ENCODE measurements at places on chromosomes 3 and 15.

DNA sequence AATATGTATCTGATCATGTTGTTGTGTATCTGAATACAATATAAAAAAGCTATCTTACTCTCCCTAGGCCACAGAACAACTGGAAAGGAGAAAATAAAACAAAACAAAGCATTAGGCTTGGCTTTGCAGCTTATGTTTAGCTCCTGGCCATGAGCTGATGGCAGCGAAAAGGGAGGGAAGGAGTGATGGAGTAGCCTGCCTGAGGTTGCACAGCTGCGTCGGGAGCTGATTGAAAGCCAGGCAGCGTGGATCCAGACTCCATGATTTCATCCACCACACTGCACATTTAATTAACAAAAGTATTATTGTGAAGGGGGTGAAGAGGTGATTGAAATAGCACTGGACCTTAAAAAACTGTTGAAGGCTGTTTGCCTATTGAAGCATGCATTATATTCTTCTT is 212.2 kb downstream of the GABRG3 start:
- no peak for DNase-seq

GRCh38 chr15:65824031-65824743 is 32.1 kb upstream of the DENND4A start:
- no peak for DNase-seq

DNA sequence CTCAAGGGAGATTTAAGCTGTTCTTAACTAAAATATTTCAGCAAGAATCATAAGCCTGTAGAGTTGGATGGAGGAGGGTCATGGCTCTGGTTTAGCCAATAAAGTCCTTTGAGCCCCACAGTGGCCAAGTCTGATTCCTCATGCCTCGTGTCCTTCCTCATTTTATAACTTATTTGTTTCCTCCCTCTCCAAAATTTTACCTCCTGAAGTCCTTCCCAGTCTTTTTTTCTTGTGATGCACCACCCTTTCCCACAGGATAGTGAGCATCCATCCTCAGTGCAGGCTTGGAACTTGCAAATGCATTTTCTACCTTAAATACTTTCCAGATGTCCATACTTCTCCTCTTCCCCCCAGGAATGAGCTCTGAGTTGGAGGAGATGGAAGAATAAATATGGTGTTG is 162.7 kb upstream of the AGTR1 start:
- no peak for DNase-seq

DNA sequence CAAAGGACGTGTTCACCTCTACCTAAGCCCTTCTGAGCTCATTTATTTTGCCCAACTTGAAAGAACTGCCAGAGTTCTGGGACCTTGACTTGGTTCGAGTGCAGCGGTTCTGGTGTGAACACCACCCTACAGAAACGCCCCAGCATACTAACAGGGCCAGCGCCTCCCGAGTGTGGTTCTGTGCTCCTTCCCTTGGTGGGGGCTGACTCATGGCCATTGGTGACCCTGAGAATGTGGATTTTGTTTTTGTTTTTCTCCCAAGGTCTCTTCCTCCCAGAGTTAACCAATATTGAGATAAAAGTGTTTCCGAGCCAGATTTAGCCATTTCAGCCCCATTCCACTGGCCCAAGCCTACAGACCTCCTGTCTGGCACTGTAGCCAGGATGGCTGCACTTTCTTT is 27.9 kb downstream of the SEMA7A start:
- DNase-seq = no peak

- no peak for DNase-seq
Observed at GRCh38 chr15:25796395-25796794, 66.7 kb downstream of the ATP10A start.

DNA sequence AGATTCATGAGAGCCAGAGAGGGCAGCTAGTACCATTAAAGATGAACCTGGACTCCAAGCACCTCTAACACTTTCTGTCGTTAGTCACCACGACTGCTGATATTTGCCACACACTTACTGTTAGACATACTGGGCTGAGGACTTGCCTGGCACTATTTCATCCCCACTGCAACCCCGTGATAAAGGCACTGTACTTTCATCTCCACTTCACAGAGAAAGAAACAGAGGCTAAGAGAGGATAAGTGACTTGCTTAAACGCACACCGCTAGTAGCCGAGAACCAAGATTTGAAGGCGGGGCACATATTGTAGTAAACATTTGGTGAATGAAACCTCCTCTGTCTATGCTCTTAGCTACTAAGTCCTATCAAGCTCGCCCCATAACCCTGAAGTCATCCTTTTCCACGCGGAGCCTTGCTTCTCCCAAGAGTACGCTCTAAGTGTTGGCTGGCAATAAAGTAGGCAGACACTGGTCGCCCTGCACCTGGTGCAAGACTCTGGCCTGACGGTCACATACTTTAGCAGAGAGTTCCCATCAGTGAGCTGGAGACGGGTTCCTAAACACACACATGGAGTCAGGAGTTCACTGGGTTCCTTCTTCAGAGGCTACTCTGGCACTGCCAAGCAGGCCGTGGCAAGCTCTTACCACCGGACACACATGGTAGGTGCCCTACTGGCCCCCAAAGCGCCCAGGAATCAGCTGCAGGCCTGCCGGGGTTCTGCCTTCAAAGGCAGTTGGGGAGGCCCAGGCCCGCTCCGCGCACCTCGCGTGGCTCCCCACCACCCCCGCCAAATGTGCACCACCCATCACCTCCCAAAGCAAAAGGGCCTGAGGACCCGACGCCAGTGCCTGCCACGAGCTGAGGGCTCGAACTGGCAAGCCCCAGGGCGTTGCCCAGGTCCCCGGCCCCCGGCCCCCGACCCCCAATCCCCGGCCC is 951 bp downstream of the POMGNT2 start:
- DNase-seq = no peak

- DNase-seq = no peak
Observed at GRCh38 chr15:54149115-54149531, 170.9 kb downstream of the UNC13C start.

DNA sequence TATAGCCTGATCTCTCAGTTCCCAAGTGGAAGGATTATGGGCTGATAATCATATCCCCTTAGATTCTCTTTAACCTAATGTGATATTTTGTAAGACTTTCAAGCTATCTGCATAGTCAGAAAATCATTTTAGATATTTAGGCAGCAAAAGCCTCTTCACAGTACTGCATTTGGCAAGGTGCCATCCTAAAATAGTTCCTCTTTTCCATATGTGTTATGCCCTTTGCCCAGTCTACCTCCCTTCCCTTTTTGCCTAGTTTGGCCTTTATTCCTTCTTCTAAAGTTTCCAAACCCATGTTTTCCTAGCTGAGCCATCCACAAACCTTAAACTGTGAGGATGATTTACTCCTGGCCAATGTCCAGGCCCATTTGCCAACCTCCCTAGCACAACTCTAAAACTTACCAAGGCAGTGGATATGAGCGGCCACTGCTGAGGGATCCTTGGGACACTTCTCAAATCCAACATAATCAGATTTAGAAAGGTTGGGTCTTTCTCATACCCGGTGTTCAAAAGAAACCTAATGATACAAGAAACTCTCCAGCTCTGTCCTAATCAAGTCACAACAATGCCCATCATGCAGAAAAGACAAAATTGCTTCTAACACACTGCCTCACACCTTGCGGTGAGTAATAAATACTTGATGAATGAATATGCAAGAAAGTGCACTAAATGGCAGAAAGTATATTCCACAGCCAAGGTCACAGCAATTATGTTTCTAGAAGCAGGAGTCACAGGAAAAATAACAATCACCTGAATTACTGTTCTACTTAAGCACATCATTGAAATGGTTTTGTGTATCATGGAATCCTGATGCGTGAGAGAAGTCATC is 493.9 kb downstream of the NLGN1 start:
- DNase-seq = no peak

- no peak for DNase-seq
Observed at GRCh38 chr3:155605571-155605970, 139.3 kb downstream of the PLCH1 start.

DNA sequence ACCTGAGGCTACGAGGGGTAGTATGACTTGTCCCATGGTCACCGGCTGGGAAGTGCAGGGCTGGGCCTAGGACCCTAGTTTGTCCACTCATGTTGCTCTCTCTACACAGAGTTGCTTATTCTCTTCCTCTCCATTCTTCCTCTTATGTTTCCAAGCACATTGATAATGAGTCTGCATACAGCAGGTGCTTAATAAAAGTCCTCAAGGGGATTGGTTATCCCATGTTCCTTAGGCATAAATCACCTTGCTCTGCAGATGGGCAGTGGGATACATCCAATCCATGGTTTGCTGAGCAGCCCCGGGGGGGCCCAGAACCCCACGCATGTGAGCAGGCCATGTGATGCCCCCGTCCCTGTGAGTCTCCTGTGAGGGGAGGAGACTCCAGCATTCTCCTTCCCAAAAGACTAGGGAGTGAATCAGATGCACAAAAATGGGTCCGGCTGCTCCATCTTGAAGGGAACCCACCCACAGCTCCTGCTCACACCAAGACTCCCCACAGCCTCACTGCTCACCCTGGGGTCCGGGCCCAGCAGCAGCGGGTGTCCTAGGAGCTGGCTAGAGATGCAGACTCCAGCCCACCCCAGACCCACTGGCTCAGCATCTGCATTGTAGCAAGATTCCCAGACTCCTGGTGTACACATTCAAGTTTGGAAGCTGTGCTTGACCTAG is 139.9 kb downstream of the NUP210 start:
- no peak for DNase-seq

DNA sequence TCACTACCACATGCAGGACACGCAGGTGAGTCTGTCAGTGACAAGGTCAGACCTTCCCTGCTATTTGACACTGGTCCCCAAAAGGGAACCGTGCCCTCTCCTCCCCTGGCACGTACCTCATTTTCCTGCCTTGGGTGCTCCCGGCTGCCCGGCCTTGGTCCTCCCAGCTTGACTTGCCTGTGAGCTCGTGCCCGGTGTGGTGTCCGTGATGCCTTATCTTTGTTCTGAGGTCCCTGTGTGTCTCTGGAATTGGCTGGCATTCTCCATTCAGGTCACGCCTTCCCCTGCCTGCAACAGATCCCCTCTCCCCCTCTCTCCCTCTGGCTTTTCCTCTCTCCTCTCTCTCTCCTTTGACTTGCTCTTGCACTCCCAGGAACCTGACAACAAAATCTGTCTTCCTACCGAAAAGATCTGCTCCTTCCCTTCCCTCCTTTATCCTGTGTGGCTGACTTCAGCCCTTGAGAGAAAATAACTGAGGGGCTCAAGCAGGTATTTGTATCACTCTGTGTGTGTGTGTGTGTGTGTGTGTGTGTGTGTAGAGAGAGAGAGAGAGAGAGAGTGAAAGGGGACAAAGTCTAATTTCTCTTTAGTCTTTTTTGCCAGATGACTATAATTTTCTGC is at the start of gene MASP1:
MASP1 (minus strand) TSS at position 226 of the 621 bp plus-strand sequence; CDS start at position 121, 105 bp downstream.
- DNase-seq = no peak

- DNase-seq = no peak
Observed at GRCh38 chr3:174295306-174296092, 563.6 kb upstream of the NAALADL2 start.

DNA sequence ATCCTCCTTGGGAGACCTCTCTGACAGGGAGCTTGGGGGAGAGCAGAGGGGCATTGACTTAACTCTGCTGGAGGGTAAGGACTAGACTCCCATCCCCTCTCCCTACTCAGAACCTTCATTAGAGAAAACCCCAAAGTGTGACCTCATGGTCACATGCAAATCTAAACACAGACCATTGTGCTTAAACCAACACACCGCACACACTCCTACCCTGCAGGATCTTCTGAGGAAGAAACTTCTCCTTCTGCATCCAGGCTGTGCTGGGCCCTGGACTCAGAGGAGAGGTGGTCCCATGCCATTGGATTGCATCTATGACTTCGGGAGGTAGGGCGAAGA is 805 bp upstream of the PARP16 start:
- no peak for DNase-seq

DNA sequence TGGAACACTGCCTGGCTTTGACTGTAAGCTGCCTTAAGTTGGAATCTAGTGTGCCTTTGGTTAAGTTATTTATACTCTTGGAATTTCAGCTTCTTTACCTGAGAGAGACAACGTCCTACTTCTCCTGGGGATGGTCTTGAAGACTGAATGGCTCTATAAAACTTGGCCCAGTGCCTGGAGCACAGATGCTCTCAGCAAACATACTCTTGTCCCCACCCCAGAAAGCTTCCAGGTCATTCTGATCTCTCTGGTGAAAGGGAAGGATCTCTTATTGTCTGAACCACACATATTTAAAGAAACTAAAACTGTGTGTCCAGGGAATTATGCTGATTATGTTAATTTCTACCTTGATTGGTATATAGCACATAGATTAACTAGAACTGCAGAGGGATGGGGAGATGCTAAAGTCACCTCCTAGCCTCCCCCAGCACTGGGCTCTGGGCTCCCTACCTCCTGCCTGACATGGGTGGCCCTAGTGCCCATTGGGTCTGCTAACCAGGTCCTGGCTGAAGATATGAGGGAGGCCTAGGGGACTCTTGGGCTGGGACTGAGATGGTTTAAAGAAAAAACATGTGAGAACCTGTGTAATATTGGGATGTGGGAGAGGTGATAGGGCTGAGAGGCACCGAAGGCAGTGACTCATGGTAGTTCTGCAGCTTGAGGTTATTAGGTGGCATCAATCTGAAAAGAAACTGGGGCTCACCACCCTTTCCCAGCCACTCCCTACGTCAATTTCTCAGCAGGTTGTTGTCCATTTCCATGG is 171.0 kb downstream of the RPLP1 start:
- DNase-seq = no peak

DNA sequence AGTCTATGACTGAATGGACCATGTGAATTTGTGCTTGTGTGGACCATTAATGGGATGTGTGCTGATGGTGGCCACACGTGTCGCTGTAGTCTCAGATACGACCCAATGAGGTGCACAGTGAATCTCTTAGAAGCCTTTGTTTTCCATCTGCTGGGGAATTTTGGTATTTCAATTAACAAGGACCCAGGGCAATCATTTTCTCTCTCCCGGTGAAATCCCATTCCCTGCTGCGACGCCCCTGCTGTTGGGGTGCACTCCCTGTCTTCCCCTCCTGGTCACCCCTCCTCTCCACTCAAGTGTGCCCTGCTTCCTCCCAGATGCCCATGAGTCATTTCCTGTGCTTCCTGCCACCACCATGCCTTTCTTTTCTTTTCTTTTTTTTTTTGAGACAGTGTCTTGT is 32.7 kb downstream of the EBLN2 start:
- DNase-seq = no peak

DNA sequence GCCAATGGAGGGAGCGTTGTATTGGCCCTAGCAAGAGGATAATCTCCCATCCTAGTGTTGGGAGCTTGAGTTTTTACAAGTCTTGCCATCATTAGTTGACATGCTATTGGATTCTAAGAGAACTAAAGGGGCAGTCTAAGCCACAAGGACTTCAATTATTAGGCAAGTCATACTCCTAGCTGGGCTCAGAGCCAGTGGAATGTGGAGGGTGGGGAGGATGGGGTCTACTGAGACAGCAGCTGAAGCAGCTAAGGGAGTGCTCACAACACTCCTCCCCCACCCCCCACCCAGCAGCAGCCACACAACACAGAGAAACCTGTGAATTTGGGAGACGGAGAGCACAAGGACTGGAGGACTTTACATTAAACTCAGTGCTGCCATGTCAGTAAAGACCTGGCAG is 27.9 kb downstream of the FRG2C start:
- no peak for DNase-seq

GRCh38 chr3:184874709-184875644 is 63.0 kb downstream of the VPS8 start:
- DNase-seq = no peak

- no peak for DNase-seq
Observed at GRCh38 chr3:145639875-145640274, 521.1 kb downstream of the PLOD2 start.

GRCh38 chr3:149020839-149021252 is 29.5 kb downstream of the GYG1 start:
- DNase-seq = no peak

GRCh38 chr15:76753771-76754170 is 151.4 kb downstream of the SCAPER start:
- no peak for DNase-seq

Data from stimulated activated CD8-positive, alpha-beta memory T cell treated with anti-CD3 and anti-CD28 coated beads, Interleukin-4, amount 100 ng/mL, for 4 hours (primary cell).